ENCODE measurements at places on chromosomes 1 and 21.

DNA sequence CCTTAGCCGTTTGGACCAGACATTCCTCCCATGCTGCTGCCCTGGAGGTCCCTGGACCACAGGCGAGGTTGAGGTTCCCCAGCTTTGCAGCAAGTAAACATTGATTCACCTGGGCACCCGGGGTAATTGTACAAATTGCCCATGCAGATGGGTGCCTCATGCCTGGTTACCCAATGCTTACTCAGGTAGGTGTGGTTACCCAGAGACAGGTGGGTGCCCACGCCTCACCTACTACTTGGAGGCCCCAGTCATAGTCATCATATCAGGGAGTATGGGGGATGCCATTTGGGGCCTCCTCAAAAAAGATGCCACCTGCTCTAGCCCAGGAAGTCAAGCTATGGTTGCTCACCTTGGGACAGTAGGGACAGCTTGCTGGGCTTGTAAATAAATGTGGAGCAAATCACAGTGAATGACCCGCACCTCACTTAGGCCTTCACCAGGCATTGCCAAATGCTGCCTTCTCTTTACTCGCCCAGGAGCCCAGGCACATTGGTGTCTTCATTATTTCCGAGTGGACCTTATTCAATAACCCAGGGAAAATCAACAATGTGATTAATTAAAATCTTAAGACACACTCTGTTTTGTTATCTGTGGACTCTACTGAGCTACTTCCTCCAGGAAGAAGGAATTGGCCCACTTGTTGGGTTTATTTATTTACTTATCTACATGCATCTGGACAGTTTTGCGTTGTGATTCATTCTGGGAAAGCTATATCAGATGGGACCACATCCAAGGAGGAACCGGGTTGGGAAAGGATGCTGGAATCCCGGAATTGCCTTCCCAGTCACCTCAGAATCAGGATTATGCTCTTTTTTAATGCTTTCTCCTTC, 35.6 kb upstream of the GRHL3 start:
- DNase-seq = no peak

- no peak for DNase-seq
Measured at GRCh38 chr1:231013391-231014015, 26.6 kb downstream of the FAM89A start.

- no peak for DNase-seq
Measured at GRCh38 chr1:61368366-61368765, 286.0 kb downstream of the NFIA start.

DNA sequence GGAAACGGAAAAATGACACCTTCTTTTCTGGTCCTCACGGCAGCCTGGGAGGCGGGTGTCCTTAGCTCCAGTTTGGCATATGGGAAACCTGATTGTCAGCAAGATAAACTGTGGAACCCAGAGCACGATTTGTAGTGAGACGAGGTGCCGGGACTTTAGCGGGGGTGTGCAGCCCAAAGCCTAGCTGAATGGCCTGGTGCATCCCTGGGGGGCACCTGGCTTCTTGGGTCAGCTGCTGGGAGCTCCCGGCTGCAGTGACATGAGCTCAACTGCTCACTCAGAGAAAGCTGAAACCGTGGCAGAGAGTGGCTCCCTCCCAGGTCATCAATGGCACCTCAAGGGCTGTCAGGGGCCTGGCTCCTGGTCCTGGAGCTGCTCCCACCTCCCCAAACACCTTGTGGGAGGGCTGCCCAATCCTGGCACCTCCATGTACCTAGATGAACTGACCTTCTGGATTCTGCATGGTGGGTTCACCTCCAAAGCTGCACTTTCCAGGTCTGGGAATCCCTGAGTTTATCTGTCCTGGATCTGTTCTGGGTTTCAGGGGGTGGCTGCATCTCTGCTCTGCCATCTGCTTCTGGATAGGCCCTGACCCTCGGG, 260.5 kb downstream of the MATN1 start:
- DNase-seq = no peak

- no peak for DNase-seq
Measured at GRCh38 chr1:58409890-58410289, 136.6 kb downstream of the OMA1 start.

GRCh38 chr1:210681158-210681557, 352.5 kb downstream of the HHAT start:
- DNase-seq = no peak

GRCh38 chr1:107529511-107530149, 388.8 kb downstream of the NTNG1 start:
- DNase-seq = peak; percentile 45

DNA sequence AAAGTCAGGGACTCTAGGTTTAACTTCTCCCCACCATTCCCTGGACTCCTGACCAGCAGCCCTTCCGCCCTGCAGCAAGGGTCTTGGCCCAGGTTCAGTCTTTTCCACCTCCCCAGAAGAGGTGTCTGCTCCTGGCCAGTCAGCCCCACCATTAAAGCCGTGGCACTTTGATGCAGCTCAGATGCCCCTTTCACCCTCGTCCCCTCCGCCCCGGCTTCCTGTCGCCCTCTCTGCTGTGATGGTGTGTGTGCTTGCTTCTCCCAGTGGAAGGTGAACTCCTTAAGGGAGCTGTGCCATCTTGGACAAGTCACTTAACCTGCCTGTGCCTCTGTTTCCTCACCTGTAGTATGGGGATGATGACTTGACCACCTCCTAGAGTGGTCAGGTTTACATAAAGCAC, 17.8 kb upstream of the TTC4 start:
- no peak for DNase-seq

GRCh38 chr1:202708456-202709275, 1.6 kb downstream of the SYT2 start:
- no peak for DNase-seq

GRCh38 chr1:50974618-50974935, 4.5 kb downstream of the CDKN2C start:
- DNase-seq = no peak

- no peak for DNase-seq
Measured at GRCh38 chr1:60857851-60858250, 224.5 kb upstream of the NFIA start.

DNA sequence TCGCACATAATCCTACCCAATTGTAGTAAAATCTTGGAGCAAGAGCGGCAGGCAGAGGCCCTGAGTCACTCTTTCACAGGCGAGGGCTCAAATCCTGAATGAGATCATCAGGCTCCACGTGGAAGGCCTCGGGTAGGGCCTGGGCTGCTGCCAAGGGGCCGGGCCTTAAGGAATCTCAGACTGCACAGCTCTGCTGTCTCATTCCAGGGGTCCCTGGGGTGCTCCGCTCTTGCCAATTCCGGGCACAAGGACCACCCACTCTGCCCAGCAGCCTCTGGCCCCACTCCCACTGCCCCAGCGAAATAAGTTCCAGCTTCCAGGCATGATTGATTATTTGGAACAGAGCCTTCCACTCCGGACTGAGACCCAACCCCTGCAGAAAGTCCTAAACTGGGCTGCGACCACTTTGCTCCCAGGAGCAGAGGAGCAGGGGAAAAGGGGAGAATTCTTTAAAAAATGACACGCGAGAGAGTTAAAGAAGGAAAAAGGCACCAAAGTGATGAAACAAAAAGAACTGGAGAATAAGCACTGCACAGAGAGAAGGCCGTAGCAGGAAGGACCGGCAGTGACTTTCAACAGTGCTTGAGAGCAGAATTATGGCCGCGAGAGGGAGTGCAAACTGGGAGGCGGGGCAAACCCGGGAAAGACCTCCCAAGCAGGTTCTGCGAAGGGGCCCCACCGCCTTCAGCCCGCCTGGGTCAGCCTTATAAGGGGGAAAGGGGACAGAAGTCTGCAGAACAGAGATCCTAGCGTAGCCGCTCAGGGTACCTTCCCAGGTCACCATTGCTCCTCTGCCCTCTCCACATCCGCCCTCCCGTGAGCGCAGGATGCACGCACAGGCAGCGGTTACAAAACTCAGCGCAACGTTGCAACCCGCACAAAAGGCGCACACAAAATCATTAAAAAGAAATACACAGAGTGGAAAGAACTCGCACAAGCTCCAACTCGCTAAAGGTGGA, 2.0 kb downstream of the ADAMTS1 start:
- DNase-seq = peak; percentile 97

- no peak for DNase-seq
Measured at GRCh38 chr21:39153373-39153772, 29.9 kb downstream of the PSMG1 start.

DNA sequence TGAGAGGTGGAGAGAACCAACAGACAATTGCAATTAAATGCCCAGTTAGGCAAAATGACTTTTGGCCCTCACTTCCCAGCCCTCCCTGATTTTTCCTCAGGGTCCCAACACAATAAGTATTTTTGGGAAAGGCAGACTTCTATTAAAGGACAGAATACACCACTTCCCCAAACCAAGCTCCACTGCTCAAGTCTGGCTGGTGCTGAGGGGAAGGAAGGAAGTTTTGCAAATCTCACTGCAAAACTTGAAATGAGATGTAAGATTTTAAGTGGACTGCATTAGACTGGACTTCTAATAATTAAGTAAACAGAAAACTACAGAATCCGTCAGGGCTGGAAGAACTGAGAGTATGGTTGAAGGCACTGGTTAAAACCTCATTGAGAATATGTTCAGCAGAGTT, 32.2 kb upstream of the CD1D start:
- DNase-seq = no peak

- no peak for DNase-seq
Measured at GRCh38 chr1:53660666-53661065, 78.3 kb downstream of the GLIS1 start.

DNA sequence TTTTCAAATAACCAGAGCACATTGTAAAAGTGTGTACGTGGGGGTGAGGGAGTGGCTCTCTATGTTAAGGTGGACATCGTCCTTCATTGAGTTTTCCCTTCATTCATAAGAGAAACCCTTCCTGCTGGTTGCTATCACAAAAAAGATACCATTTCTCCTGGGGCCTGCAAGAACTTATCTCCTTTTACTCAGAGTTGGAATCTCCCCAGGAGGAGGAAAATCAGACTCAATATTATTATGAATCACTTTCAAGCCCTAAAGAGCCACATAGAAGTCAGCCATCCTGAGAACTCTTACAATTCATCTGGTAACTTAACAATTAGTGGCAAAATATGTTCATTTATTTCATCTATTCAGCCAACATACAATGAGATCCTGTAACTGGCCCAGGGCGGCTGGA, 27.1 kb upstream of the TGFBR3 start:
- DNase-seq = no peak

DNA sequence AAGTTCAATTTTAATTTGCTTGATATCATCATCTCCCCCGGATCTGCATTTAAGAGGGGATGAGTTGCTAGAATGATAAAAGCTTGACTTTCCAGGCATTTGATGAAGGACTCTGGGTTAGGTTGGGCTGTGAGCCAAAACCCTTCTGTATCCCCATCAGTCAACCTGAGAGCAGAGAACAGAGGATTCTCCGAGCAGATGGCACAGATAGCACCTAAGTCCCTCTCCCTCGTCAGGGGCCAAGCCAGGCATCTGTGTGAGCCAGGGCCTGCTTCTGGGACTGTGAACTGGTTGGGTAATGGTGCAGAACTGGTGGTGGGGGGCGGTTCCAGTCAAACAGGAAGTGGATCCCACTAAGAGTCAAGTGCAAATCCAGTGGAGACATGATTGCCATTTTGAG, 205.8 kb downstream of the TNR start:
- no peak for DNase-seq

DNA sequence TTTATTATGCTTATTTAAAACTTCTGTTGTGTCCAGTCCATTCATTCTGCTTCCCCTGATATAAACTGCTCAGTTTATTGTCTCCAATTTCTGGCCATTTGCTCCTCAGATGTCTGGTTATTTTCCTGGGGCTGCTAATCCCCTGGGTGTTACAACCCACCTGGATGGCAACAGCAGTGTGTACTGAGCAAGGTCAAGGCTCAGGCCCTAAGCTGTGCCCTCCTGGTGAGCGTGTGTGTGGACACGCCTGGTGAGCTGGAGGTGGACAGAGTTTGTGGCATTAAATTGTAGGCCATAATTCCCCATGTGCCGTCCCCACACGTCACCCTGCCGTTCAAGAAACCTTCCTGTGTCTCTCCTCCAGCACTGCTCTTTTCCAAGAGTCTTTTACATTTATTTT, 18.1 kb upstream of the KIF1B start:
- no peak for DNase-seq

- no peak for DNase-seq
Measured at GRCh38 chr21:42176859-42177258, 42.1 kb upstream of the ABCG1 start.

DNA sequence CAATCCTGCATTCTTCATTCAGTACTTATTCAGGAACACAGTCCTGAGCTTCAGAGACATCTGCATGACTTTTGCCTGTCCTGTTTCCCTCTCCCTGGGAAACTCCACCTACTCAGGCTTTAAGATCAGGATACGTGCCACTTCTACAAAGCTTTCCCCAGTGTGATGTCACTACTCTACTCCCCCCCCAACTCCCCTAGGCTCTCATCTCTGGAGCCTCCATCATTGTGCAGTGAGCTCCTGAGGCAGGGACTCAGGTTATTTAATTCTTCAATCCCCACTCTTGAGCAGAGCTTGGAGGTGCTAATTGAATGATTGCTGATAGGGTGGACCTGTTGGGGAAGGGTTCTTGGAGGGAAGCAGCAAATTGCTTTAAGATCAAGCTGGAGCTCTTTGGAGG, 1.2 kb downstream of the NT5C1A start:
- no peak for DNase-seq

DNA sequence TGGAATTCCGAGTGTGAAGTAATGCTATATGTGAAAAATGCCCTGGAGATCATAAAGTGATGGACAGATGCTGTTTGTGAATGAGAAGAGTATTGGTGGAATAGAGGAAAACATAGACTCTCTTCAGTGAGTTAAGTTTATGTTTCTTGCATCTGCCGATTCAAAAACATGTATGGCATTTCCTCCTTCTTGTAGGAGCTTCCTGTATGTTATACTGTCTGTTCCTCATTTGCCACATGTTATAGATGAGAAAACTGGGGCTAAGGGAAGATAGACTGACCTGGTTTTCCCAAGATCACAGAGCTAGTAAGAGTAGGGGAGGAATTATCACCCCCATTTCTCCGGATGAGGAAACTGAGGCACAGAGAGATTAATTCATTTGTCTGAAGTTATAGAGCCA, 41.1 kb upstream of the IL20 start:
- no peak for DNase-seq

GRCh38 chr1:211783897-211784296, 46.7 kb downstream of the LPGAT1 start:
- DNase-seq = no peak

DNA sequence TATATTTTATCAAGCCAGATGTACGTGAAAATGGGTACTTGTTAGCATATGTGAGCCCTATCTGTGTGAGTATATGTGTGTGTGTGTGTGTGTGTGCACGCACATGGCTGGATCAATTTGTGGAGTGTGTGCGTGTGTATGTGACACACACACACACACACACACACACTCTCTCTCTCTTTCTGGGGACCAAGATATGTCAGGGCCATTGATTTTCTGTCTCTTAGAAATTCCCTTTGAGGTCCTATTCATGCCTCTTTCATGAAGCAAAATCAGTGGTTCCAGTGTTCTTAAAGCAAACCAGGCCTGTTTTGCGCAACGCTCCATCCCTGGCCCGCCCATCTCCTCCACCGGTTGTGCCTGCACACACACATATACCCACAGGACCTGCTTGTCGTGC, 90.0 kb downstream of the EPHB2 start:
- no peak for DNase-seq

GRCh38 chr1:3594706-3595377, 16.5 kb downstream of the MEGF6 start:
- no peak for DNase-seq
